T-cell (primary cell): ENCODE measurements at places on chromosomes 3 and 15.

DNA sequence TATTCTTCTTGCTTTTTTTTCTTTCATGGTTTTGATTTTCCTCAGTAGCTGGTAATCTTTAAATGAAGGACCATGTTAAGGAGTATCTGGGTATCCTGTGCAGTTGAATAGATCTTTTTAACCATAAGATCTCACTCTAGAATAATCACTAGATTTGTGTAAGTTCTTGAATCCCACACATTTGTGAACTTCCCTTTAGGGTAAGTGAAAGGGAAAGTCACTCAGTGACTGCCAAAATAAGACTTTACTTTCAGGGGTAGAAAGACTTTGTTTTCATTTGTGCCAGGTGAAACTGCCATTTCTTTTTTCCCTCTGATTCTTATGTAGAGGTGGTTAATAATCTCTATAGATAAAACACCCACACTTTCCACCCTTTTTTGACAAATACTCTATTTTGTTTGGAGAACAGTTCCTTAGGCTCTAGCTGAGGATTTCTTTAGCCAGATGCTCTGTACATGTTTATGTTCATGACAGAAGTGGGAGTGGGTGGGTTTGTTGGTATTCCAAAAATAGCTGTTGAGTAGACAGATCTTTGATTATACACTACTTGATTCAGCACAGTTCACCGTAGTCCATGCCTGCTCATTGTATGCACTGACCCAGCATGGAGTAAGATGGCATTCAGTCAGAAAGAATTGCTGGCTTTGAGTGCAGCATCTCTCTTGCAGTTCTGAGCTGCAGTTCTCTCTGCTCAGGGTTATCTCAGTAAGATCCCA lies 28.5 kb downstream of the LRRC49 start:
- DNase-seq: no peak

GRCh38 chr3:120113128-120114116 lies 19.2 kb upstream of the GSK3B start:
- no peak for DNase-seq

- peak; percentile 49 for DNase-seq
Measured at GRCh38 chr15:64503640-64504039, 43.3 kb downstream of the ZNF609 start.

GRCh38 chr15:86892774-86893449 lies 813.2 kb downstream of the AGBL1 start:
- no peak for DNase-seq

GRCh38 chr15:60960517-60960916 lies 268.6 kb downstream of the RORA start:
- no peak for DNase-seq

DNA sequence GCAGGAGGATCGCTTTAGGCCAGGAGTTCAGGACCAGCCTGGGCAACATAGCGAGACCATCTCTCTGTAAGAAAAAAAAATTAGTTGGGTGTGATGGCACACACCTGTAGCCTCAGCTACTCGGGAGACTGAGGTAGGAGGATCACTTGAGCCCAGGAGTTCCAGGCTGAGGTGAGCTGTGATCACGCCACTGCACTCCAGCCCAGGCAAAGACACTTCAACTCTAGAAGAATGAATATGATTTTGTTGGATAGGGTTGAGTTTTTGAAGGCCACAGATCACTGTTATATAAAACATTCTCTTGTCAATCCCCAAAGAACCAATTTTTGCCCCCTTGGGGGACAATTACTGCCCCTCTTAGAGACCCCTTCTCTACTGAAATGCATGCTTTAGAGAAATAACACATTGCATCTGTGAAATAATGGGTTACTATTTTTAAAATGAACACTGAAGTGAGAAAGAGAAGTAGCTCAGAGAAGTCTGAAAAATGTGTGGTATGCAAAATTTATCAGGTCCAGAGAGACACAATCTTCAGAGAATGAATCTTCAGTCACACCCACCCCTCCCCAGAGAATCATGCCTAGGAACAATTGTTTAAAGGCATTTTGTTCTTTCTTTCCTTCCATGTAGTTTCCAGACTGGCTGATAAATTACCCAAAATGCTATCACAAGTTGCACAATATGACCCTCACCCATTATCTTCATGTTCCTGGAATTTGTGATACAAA lies 42.7 kb downstream of the METTL6 start:
- no peak for DNase-seq

DNA sequence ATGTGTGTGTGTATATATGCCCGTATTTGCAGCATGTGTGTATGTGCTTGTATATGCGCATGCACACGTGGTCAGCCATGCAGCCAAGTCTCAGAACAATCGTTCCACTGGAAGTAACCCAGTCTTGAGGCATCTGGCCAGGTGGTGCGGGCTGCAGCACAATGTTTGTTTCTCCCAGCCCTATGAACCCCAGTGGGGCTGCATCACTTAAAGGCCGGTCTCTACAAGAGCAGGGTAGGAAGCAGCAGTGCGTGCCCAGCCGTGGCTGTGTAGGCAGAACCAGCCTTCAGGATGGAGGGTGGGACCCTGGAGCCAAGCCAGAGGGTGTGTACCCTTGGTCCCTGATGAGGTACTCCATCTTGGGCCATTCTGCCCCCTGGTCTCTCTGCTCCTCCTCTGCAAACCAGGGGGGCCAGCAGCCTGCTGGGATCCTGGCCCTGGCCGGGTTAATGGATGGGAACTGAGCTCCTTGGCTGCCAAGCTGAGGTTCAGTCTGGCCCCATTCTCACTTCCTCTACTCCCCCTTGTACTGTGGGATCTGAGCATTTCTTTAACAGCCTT lies 11.8 kb downstream of the KLF13 start:
- no peak for DNase-seq

GRCh38 chr3:49673121-49673714 lies 933 bp upstream of the APEH start:
- no peak for DNase-seq

DNA sequence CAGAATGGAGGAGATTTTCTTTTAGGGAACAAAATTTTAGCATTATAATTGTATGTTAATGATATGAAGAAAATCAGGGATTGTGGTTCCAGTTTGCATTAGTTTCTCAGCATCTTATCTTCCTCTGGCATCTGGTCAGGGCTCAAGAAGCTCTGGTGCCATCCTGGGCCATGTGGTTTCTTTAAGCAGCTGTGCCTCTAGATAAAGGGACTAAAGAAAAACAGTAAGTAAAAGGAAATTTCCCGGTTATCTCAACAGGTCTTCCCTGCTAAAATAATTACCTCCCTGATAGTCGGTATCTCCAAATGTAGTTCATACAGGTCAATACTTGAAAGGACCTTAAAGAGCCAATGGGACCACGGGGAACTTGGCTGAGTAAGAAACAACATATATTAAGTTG lies 375.1 kb upstream of the RBMS3 start:
- no peak for DNase-seq

GRCh38 chr15:83549623-83550022 lies 102.5 kb downstream of the SH3GL3 start:
- DNase-seq: no peak

- DNase-seq: no peak
Measured at GRCh38 chr3:168061332-168061996, 34.3 kb downstream of the GOLIM4 start.

DNA sequence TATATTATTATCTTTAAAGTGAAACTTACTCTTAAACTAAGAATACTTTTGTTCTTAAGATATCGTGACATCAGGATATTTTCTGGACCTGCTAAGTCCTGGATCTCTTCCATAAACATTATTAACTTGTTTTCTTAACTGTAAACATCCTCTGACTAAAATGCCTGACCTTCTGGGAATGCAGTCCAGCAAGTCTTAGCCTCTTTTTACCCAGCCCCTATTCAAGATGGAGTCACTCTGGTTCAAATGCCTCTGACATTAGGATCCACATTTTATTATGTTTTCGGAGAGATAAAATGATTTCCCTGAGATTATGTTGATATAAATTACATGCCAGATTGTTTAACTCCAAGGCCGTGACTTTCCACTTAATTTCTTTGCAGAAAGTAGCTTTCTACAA lies 37.6 kb downstream of the OSTN start:
- no peak for DNase-seq

DNA sequence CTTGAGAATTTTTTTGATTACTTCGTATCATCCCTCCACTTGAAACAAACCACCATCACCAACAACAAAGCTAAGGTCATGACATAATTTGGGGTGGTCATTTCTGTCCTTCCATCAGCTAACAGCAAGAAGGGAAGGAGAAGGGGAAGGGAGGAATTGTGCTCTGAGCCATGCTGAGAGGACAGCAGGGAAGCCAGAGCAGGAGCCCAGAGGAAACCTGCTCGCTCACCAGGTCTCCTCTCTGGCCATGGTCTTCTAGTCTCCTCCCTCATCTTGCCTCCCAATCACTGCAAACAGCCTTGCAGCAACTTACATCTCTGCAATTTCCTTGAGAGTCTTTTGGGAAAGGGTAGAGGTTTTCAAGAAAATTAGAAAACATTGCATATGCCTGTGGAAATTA lies 196.7 kb downstream of the SSR3 start:
- no peak for DNase-seq

DNA sequence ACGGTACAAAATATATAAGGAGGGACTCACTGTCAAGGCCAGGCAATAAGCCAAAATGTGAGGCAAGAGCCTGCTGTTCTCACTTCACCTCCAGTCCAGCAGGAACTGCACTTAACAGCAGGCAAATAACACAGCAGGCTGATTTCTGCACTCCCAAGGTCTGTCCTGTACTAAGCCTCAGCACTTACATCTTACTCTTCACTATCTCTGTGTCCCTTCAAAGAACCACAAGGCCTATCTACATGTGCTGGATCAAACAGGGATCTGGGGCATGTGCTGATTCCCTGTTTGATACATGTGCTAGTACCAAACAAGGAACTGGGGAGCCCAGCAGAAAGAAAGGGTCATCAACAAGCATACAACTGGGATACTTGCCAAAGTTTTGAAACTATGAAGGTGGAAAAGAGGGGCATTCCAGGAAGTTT lies 22.2 kb downstream of the UACA start:
- no peak for DNase-seq

GRCh38 chr15:77027697-77028450 lies 32.9 kb downstream of the PSTPIP1 start:
- DNase-seq: no peak

- DNase-seq: no peak
Measured at GRCh38 chr3:197124713-197125112, 95.1 kb upstream of the MELTF start.

DNA sequence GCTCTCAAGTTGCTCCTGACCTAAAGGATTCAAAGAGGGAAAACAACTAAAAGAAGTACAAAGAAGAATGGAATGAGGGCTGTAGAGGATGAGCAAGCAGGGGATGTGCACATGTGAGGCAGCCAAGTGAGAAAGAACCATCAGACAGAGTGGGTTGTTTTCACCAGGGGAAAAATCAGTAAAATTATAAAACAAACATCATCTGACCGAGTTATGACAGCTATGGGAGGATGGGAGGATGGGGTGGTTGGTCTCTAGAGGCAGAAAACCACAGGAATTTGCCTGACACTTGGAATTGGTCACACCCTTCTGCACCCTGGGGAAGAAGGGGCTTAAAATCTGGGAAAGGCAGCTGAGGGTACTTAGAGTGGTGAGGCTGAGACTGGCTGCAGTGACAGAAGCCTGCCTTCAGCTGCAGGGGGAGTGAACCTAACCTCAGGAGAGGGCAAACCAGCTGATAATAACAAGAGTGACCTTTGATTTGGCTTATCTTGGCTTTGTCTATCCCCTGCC lies 10.1 kb downstream of the ARHGAP31 start:
- DNase-seq: no peak

- peak; percentile 21 for DNase-seq
Measured at GRCh38 chr3:48299746-48300712, 33.4 kb downstream of the SPINK8 start.

GRCh38 chr15:59339252-59339672 lies 33.4 kb downstream of the MYO1E start:
- no peak for DNase-seq

DNA sequence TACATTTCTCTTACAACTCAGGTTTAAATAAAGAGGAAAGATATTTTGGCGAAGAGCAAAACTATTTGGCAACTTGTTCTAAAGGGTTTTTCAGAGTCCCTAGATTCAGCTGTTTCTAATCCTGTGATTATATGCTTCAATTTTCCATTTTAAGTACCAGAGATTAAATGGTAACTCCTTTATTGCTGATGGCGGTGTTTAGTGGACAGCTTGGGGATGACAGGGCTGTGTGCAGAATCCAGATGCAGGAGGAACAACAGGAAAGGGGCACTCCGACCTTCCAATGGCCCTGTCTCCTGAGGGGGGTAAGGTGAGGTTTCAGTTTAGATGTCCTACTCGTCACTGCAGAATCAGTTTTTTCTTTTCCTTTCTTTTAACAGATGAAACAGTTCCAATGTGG lies 405.0 kb downstream of the PDCD6IP start:
- DNase-seq: no peak

- DNase-seq: no peak
Measured at GRCh38 chr3:69095636-69096035, 10.9 kb downstream of the ARL6IP5 start.

- DNase-seq: no peak
Measured at GRCh38 chr3:45670436-45670835, 18.8 kb upstream of the SACM1L start.

DNA sequence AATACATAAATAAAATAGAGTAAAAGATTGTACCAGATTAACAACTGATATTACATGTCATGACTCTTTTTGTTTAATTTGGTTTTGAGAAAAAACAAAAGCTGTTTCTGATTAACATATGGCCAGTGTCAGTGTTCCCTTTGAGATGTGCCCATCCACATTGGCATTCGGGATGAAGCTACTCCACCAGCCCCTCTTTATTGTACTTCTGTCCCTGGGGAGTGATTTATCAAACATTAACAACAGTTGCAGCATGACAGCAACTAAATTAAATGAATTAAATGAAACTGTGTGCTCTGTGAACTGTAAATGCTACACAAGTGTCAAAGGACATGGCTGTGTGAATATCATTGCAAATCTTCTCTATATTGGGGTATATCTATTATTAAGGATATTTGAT lies 25.9 kb upstream of the MTMR10 start:
- no peak for DNase-seq

- DNase-seq: no peak
Measured at GRCh38 chr15:42001236-42001635, 19.6 kb downstream of the PLA2G4E start.

DNA sequence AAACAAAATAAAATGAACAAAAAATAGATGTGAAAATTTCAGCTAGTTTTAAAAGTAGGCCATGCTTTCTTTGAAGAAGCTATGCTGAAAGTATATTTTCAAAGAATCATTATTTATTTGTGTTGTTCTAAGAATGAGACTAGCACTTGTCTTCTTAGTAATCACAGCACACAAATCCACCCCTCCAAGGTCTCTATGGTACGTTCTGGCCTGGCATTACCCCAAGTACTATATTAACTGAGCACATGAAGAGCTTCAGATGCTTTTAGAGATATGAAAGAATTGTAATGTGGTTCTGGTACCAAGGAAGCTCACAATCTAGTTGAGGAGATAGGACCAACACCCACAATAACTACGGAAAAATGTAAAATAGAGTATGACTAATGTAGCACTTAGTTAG lies 416.5 kb downstream of the PLCL2 start:
- DNase-seq: no peak
